DMS53 (cell line): ENCODE measurements at places on chromosomes 11 and 22.

DNA sequence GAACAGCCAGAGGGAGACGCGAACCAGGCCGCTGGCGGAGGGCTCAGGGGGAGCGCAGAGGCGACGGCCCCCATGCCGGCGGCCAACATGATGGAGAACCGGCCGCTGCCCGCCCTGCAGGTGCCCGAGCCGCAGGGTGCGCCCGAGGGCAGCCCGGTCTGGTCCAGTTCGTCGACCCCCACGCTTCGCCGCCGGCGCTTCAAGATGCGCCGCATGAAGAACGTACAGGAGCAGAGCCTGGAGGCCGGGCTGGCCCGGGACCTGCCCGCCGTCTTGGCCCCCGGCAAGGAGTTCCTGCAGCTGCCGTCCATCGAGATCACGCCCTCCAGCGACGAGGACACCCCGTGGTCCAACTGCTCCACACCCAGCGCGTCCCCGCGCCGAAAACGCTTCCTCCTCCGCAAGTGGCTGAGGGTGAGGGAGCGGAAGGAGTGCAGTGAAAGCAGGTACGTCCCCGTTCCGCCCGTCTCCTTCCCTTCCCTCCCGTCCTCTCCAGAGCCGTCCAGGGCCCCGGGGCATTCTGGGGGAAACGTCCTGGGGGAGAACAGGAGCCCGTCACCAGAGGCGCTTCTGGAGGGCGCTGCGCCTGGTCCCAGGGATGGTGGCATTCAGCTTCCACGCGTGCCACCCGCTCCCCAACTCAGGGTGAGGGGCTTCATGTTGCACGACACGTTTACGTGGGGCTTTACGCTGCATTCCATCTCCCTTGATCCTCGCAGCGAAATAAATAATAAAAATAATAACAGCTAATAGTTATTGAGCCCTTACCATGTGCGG lies 840 bp downstream of the GRAMD1B start:
- DNase-seq: peak; percentile 92

DNA sequence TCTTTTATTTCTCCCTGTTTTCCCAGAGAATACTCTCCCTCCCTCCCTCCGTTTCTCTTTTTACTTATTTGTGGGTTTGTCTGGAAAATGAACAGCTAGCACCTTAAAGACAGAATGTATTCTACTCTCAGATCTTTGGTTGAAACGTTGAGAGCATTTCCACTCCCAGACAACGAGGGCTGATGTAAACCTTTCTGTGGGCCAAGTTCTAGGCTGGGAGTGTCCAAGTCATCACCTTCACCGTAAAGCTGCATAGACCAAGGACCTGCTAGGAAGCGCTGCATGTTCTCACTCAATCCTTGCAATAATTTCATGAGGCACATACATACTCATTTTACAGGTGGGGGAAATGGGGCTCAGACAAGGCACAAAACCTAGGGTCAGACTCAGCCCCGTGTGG lies 32.4 kb downstream of the MYH9 start:
- DNase-seq: no peak

- DNase-seq: peak; percentile 52
Observed at GRCh38 chr11:68099474-68100405, 21.4 kb downstream of the CHKA start.

DNA sequence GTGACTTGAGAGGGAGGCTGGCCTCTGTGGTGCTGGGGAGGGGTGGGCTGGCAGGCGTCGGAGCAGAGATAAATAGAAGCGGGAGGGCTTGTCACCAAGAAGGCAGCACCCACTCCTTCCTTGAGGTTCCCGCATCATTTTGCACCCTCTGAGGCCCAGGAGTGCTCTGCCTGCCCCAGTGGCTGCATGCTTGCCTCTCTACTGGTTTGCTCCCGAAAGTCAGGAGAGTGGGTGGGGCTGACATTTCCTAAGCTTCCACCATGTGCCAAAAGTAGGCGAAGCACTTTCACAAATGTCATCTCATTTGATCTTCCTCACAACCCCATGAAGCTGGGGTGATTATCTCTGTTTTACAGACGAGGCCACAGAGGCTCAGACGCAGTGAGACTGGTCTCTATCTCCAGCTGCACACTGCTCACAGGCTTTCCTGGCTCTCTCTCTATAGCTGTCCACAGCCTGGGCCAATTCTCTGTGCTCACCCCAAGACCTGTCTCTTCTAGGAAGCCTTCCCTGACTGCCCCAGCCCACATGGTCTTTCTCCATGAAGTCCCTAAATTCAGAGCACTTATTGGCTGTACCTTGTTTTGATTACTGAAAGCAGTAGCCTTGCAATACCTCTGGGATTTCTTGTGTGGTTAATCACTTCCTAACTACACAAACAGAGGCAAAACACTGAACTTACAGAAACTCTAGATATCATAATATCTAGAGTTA lies 2.6 kb upstream of the UCP3 start:
- DNase-seq: no peak

DNA sequence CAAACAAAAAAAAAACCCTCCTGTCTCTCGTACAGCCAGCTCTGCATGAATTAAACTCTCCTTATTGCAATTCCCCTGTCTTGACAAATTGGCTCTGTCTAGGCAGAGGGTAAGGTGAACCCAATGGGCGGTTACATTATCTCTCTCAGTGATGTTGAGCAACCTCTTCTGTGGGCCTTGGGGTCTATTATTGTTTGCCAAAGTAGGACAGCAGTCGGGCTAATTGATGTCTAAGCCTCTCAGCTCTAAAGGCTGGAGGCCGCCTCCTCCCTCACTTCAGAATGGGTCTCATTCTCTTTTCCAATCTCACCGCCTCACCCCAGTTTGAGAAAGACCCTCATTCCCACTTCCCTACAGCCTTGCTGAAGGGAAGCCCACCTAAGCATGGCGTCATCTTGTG lies 1.3 kb upstream of the SLC25A45 start:
- DNase-seq: no peak

DNA sequence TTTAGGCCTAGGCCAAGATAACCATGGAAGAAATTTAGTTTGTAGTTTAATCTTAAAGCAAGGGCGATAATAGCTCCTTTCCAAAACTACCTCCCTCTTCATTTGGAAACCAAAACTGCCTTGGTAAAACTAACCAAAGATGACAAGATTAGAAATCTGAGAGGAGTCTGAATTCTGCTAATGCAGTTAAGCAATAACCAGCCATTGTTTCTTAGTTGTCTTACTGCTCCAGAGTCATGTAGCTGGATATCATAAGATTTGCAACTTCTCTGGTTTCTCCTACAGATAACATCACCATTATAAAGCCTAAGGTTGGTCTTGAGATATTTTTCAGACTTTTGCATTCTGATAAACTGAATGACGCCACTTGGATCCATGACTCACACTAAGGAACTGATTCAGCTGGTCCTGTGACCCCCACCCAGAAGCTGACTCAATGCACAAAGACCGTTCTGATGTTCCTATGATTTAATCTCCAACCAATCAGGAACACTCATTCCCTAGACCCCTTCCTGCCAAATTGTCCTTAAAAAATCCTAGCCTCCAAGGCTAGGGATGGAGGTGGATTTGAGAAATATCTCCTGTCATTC lies 200.8 kb downstream of the LUZP2 start:
- DNase-seq: no peak

GRCh38 chr11:61173456-61173855 lies 12.2 kb upstream of the VPS37C start:
- peak; percentile 51 for DNase-seq

GRCh38 chr11:64723117-64723906 lies at the start of gene NRXN2:
Gene NRXN2, minus strand, starts transcription at chr11:64723197. Its CDS starts 9,498 bp downstream, at chr11:64713699.
- DNase-seq: peak; percentile 95

DNA sequence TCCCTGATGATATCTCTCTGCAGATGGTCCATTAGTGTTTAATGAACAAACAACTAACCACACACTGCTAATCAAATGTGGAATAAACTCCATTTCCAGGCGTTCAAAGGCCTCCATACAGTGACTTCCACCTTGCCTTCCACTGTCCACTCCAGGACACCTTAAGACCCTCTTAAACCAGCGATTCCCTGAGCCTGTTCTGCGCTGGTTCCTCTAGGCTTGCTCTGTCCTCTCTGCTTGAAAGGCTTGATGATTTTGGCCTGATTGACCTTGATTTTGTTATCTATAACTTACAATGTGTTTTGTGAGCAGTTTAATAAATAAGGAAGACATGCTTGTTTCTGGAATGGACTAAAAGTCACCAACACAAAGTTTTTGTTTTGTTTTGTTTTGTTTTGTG lies 12.0 kb downstream of the OVCH2 start:
- no peak for DNase-seq

GRCh38 chr11:102551169-102551781 lies 20.7 kb upstream of the MMP7 start:
- DNase-seq: peak; percentile 48

DNA sequence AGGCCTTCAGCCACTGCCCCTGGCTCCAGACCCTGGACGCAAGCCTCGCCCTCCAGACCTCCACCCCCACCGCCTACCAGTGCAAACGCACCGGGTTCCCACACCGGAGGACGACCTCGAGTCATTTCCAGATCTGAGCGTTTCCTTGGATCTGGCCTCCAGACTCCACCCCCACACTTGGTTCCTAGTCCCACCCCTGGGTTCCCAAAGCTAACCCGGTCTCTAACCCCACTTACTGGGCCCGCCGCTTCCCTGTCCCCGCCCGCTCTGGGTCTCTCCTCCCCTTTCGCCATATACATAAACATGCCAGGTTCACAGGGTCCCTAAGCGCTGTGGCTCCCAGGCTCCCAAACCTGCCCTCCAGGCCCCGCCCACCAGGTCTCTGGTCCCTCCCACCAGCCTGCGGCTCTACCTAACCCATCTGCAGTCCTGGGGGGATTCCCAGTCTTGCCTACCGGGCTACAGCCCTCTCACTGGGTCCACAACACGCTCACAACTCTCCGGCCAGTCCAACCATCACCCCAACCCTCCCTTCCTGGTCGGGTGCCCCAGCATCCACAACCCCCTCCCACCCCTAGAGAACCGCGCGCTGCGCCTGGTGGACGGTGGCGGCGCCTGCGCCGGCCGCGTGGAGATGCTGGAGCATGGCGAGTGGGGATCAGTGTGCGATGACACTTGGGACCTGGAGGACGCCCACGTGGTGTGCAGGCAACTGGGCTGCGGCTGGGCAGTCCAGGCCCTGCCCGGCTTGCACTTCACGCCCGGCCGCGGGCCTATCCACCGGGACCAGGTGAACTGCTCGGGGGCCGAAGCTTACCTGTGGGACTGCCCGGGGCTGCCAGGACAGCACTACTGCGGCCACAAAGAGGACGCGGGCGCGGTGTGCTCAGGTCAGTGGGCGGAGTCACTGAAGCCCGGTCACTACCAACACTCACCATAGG lies 36.7 kb downstream of the CD6 start:
- peak; percentile 81 for DNase-seq

GRCh38 chr11:7538031-7538430 lies 24.2 kb downstream of the PPFIBP2 start:
- DNase-seq: no peak

DNA sequence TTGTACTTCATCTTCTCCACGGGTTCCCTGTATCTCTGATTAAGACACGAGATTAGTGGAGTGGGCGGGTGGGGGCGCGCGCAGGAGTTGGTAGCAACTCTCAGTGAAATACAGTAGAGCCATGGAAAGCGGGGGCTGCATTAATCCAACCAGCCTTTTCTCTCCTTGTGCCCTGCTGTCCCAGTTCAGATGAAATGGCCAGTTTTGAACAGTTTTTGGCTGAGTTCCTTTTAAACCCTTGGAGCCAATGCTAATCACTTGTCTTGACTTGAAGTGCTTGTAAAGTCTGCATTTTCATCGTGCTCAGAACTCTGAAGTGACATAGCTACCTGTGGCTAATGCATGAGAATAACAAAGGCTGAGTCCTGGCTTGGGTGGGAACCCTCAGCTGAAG lies 734 bp upstream of the TMEM123 start:
- no peak for DNase-seq

GRCh38 chr11:35288817-35289541 lies 130.4 kb downstream of the SLC1A2 start:
- no peak for DNase-seq

DNA sequence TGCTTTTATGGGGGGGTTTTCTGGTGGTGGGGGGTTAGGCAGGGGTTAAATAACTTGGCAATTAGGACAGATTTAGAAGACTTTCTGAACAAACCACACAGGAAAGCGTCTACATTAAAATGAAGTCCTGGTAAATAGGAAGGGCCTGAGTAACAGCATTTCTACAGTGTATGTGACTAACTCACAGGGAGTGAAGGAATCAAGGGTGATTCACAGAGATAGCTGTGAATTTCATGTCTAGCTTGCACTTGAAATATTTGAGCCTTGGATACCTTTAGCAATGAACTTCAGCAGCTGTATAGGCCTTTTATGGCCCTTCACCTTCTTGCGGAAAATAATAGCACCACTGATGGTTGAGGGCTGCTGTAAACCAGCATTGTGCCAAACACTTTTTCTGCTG lies 26.1 kb upstream of the LDHA start:
- DNase-seq: no peak

GRCh38 chr11:120326845-120327281 lies 1.8 kb downstream of the TLCD5 start:
- peak; percentile 37 for DNase-seq

DNA sequence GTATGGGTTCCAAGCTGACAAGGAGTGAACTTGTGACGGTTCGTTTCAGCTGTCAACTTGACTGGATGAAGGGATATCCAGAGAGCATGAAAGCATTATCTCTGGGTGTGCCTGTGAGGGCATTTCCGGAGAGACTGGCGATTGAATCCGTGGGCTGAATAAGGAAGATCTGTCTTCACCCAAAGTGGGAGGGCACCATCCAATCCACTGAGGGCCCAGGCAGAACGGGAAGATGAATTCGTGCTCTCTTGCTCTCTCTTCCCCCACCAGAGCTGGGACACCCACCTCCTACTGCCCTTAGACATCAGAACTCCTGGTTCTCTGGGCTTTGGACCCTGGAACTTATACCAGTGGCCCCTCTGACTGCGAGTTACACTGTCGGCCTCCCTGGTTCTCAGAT lies 15.5 kb upstream of the CD81 start:
- no peak for DNase-seq

- no peak for DNase-seq
Observed at GRCh38 chr22:22362936-22363335, 118.3 kb downstream of the VPREB1 start.

GRCh38 chr11:22680628-22681027 lies 14.2 kb downstream of the GAS2 start:
- DNase-seq: peak; percentile 79

- peak; percentile 10 for DNase-seq
Observed at GRCh38 chr11:45062974-45063635, 83.3 kb upstream of the PRDM11 start.
